Right renal cortex interstitium (tissue), 3 donors: ENCODE measurements at places on chromosomes 1 and 21.

- DNase-seq = no peak
These were observed 1.3 kb downstream of the FGR start for GRCh38 chr1:27633640-27634176.

GRCh38 chr1:3387401-3387800 lies 67.1 kb upstream of the ARHGEF16 start:
- DNase-seq = no peak

GRCh38 chr1:239786464-239786863 lies 305.2 kb upstream of the FMN2 start:
- no peak for DNase-seq

DNA sequence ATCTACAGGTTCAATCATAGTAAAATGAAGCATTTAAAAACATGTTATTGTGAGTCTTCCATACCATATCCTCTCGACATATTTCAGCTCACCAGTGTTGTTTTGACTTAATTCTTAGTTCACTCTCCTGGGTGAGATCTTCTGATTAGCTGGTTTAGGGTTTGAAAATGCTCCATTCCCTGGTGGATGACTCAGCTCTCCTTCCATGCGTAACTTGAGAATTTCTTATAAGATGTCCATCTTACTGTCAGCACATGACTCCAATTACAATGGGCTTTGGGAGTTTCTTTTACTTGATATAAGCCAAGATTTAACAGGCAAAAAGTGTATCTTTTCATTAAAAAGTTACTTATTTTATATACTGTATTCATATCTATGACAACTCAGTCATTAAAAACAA lies 476.5 kb downstream of the BRINP3 start:
- no peak for DNase-seq

DNA sequence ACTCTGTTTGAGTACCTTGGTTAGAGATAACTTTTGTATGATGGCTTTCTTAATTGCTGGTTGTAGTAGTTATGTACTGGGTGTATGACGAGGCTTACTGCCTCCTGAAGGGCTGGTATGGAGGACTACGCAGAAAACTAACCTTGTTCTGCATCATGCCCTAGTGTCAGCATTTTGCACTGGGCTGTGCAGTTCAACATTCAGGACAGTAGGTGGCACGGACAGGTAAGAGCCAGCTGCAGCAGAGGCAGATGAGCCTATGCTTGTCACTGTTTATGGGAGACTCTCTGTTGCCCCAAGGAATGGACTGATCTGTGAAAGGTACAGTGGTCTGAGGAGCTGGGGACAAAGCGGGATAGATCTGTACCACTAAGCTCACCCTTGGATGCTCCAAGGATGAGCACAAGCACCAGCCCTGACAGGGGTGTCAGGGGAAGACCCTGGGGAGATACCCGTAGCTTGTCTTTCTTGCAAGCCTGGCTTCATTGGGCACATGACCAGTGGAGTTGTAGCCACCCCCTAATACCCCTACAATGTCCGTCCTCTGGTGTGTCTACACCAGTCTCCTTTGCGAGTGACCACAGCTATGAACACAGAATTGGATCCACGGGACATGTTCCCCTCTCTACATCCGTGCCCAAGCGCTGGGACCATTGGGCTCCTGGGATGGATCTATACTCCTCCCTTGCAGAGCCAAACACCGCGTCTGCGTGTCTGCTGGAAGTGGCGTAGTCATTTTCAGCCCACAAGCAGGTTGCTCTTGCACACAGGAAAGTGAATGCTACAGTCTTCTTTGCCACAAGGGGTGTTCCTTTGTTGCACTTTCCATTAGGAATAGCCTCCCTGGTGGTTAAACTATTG lies 51.1 kb upstream of the CFHR3 start:
- DNase-seq = no peak

DNA sequence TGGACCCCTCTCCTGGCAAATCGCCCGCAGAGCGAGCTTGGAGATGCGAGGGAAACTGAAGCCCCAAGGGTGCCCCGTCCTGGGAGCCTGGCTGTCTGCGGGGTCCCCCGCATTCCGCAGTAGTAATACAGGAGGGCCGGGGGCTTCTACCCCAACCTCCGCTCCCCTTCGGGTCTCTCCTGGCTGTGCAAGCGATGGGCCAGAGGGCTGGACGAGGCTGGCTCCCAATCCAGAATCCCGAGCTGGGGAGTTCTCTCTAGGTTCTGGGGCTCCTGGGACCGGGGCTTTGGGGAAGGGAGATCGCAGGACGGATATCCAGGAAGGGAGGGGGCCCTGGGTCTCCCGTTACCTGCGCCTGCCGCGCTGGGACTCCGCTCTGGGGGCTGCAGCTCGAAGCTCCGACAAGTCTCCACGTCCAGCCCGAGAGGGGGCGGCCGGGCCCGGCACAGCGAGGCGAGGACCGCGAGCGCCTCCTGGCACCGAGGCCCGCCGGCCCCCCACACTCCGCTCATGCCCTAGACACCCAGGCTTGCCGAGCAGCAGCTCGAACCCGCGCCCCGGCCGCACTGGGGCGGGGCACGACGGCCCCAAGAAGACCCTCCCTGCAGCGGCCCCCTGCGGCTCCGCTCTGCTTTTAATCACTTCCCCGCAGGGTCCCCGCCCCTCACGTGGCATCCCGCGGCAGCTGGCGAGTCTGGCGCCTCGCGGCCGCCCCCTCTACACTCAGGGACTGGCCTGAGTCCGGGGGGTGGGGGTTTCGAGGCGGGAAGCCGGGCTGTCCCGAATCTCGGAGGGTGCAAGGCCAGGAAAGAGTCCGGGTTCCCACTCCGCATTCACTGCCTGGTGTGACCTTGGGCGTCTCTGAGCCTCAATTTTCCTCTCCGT lies at the start of gene SYT6:
Gene SYT6 (minus strand): TSS at position 609 of the 885 bp plus-strand sequence. CDS start 97 bp downstream, at position 512.
- no peak for DNase-seq

GRCh38 chr1:225651376-225651871 lies 1.5 kb downstream of the ENAH start:
- DNase-seq = no peak

DNA sequence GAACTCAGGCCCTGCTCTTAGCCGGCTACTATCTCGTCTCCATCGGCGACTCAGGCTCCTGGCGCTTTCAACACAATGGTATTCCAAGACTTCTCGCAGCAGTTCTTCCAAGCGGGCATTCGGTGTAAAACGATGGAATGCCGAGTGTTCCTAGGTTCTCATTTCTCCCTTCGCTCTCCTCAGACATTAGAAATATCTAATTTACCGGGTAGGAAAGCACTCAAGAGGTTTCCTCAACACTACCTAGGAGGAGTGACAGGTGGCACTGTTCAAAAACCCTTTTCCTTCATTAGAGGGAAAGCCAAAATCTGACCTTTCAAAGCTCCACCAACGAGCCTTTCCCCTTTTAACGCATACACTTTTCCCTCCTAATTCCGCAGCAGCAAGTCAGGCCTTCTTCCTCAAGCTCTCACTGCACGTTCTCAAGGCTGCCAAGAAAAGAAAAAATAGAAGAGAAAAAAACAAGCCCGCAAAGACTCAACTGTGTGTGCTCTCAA lies 601 bp downstream of the UBE2G2 start:
- no peak for DNase-seq

DNA sequence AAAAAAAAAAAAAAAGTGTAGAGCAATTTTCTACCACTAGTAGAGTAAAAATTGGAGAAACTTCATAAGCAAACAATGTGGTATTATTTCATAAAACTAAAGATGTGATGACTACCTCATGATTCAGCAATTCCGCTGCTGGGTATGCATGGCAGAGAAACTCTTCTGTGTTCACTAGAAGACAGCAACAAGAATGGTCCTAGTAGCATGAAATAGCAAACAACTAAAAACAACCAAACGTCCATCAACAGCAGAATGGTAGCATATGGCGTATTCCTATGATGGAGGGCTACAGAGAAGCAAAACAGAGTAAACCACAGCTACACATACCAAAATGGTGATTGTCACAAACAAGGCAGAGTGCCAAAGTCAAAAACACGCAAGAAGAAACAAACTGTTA lies 18.9 kb downstream of the HTR1D start:
- DNase-seq = no peak

DNA sequence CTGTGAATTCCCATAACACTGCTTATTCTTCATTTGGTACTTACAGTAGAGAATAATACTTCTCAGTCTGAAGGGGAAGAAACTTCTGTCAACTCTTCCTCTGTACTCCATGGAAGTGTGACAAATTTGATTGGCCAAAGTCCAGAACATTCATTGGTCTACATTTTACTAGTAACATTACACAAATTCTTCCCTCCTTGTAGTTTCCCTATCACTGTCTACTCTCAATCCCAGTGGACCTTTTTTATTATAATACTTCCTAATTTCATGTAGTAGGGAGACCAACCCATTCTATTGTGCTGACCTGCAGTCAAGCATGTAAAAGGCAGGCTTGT lies 74.7 kb downstream of the ALG6 start:
- DNase-seq = no peak

DNA sequence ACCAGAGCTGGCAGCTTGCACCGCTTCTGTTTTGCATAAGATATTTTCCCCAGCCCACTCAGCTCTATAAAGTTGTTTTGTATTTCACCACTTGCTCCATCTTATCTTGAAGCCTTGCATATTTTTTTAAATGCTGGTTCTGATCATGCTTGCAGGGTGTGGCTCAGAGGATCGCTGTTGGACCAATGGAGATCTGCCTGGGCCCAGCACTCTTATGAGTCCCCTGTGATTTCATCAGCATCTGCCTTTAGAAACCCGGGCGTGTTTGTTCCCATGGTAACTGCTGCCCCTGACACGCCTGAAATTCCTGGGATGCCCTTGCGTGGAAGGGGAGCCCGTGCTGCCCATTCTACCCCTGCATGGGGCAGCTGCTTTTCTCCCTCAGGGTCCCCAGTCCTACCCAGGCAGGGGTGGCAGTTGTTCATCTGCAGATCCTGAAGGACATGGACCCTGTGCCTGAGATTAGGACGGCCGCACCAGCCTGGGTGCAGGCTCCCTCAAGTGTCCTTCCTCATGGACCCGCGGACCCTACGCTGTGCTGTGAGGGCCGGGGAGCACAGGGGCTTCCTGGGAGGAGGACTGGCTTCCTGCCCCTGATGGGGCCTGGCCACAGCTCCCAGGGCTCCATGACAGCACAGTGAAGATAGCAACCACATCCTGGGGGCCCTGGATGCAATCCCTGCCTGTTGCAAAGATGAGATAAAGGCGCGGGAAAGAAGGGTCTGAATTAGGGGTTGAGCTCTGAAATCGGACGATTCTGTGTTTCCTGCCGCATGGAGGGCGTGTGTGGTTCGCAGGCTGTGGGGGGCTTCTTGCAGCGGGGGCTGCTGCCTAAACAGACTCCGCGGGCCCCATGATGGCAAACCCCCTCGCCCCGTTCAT lies 226.5 kb downstream of the SDCCAG8 start:
- DNase-seq = no peak

DNA sequence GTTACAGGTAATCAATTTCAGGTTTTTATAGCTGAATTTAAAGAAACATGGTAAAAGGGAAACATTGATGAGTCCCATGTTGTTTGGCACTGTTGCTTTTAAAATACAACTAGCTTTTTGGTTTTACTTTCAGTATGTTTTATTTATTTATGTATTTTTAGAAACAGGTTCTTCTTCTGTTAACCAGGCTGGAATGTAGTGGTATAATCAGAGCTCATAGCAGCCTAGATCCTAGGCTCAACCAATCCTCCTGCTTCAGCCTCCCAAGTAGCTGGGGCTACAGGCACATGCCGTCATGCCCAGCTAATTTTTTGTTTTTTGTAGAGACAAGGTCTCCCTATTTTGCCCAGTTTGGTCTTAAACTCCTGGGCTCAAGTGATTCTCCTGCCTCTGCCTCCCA lies 50.4 kb downstream of the CTTNBP2NL start:
- DNase-seq = no peak

DNA sequence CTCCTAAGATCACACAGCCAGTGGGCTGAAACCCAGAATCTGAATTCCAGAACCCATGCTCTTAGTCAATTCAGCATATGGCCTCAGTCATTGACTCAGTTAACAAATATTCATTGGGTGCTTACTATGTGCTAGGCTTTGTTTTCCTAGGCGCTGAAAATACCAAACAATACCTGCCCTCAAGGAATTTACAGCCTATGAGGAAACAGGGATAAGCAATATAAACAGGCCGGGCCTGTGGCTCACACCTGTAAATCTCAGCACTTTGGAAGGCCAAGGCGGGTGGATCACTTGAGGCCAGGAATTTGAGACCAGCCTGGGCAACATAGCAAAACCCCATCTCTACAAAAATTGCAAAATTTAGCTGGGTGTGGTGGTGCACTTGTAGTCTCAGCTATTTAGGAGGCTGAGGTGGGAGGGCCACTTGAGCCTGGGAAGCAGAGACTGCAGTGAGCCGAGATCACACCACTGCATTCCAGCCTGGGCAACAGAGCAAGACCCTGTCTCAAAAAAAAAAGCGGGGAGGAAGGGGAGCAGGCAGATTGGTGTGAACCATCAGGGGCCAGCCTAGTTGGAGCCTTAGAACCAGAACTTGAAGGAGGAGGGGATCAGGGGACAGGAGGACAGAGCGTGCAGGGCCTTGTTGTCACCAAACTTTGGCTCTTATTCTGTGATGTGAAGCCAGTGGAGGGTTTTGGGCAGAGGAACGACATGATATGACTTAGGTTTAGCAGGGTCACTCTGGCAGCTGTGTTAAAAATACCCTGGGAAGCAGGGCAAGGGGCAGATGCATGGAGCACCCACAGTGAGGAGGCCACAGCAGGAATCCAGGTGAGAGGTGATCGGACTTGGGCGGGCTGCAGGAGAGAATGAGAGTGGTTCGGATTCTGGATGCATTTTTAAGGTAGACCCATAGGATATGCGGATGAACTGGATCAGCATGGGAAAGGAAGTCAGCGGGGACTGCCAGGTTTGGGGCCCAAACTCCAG lies 5.8 kb downstream of the TINAGL1 start:
- DNase-seq = no peak

DNA sequence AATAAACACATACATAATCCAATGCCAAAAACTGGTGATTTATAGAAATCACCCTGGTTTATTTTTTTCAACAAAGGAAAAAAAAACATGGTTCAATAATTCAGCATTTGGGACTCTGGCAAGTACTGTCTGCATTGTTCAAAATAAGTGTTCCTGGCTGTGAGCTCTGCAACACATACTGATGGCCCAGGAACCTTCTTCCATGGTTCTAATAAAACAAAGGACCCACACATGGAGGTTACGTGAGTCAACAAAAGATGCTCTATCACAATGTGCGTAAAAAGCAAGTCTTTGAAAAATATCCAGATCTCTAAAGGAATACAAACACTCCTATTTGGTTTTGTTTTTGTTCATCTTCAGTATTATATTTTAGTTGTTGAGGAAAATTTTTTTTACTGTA lies 37.9 kb upstream of the C1orf198 start:
- DNase-seq = no peak

DNA sequence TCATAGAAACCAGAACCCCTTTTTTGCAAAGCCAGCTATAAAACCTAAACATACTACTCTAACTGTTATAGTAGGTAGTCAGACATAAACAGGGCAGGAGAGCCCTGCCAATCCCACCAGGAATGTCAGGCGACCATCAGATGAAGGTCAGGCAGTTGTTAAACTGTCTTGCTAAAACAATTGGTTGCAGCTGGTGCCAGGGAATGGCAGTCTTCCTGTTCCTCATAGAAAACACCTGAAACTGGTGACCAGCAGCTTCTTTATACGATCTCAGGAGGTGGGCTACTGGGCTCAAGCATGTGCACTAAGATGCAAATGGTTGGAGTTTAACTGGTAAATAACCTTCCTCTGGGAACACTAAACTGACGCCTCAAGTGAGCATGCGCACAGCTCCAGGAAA lies 224.1 kb downstream of the COL11A1 start:
- DNase-seq = peak; percentile 6
